Natural killer cell treated with Interleukin-12 subunit alpha and Interleukin-12 subunit beta and Interleukin-15 and Interleukin-18, amount 100 ng/mL, for 72 hours (primary cell): ENCODE measurements at places on chromosomes 5 and 9. TPM values are rescaled to one million over a fixed set of nuclear protein-coding genes. Genes with fewer than 3 reads are reported as not detected.

Gene GABBR2
- total RNA-seq = not detected

Gene SLC2A8
- 8.8 TPM for total RNA-seq

Gene TMEM232
- total RNA-seq = 0.40 TPM

Gene CCIN
- total RNA-seq = 0.19 TPM

Gene CCL27
- total RNA-seq = not detected

Gene FAM200C
- total RNA-seq = 0.78 TPM

Gene PRLR
- total RNA-seq = not detected

- DNase-seq = no peak
These were observed 4.5 kb upstream of the PAIP1 start for GRCh38 chr5:43561356-43561755.

DNA sequence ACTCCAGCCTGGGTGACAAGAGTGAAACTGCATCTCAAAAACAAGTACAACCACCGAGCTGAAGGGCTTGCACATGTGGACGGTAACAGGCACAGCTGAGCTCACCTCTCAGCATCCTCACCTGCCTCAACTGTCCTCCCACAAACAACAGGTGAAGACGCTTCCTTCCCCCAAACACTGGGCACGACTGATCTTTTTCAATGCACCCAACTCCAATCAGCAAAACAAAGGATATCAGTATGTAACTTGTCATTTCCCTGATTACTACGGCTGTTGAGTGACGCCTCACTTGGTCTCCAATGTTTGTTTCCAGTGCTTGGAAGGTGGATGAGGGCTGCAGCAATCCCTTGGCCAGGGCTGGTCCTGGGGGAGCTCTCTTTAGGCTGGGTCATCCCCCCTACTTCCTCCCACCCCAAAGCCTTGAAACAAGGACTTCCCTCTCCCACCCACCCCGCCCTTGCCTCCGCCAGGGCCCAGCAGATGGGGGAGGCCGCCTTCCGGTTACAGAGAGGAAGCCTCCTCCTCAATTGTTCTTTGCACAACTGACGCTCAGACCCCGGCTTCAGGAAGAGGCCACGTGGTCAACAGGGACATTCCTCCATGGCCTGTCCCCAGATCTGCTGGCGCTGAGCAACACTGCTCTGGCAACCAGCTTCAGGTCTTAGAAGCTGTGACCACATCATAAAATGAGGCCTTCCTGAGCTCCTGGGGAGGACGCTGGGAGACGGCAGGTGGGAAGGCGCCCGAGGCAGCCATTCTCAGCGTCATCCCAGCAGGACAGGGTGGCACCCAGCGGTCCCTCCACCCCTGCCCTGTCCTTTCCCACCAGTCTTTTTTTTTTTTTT lies 5.9 kb downstream of the FAM78A start:
- DNase-seq = peak; percentile 85

DNA sequence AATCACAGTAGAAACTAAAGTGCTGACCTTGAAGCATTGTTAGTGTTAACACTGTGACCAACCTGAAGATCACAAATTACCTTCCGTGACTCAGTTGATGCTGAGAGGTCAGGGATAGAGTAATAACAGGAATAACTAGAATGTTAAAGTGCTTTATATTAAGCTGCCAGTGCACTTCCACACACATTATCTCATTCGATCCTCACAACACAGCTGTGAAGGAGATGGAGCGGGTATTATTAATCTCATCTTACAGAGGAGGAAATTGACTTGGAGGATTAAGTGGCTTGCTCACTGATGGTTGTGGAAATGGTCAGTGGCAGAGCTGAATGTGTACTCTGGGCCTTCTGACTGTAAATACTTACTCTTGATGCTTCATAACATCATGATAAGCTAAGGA lies 252.5 kb upstream of the DMRT1 start:
- DNase-seq = no peak

DNA sequence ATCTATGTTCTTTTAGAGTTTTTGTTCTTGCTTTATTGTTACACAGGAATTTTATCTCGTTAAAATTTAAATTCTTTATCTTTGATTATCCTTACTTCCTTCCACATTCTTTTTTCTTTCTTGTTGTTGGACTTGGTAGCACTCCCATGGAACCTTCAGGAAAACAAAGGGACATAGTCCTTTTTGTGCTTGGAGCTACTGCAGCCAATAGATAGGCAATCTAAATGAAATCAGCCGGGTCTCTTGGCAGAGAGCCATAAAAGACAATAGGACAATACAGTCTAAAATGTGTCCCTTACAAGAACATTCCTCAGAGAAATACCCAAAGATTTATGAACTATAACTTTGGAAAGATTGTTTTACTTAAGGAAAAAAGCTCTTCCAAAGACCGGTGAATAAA lies 548.1 kb upstream of the C9orf72 start:
- no peak for DNase-seq

GRCh38 chr9:134623258-134624066 lies 18.1 kb upstream of the COL5A1 start:
- DNase-seq = peak; percentile 34

DNA sequence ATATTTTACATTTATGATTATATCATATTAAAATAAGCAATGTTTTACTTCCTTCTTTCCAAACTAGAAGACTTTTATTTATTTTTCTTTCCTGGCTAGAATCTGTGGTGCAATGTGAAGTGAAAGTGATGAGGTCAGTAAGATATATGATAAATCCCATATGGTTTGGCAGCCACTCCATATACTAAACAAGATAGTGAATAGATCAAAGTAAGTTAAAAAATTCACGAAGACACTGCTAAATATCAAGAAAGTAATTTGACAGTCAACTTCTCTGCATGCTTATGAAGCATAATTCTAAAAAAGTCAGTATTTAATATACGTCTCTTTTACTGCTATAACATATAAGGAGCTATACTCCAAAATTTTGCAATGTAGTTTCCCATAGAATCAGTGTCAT lies 972.8 kb downstream of the DTWD2 start:
- no peak for DNase-seq

GRCh38 chr5:111790295-111790694 lies 33.3 kb upstream of the NREP start:
- no peak for DNase-seq

- DNase-seq = no peak
These were observed 113.8 kb upstream of the ANKRD55 start for GRCh38 chr5:56346741-56347535.

DNA sequence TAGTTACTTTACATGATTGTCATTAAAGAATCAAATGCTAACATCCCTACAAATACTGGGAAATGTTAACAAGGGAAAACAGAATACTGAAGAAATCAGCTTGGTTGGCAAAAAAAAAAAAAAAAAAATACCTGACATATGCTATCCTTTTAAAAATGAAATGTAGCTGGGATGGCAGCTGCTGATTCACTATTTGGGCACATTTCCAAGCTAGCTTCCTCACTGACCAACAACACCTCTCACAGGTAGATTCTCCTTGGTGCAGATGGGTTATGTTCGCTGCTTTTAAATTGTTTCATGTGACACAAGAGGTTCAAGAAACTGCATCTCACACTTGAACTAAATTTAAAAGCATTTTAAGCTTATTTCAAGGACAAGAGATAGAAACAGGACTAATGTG lies 6.1 kb upstream of the PRUNE2 start:
- DNase-seq = no peak

- no peak for DNase-seq
These were observed 121.1 kb upstream of the SLC25A48 start for GRCh38 chr5:135713161-135713915.

- no peak for DNase-seq
These were observed 17.4 kb upstream of the ENTREP1 start for GRCh38 chr9:69307446-69308205.

DNA sequence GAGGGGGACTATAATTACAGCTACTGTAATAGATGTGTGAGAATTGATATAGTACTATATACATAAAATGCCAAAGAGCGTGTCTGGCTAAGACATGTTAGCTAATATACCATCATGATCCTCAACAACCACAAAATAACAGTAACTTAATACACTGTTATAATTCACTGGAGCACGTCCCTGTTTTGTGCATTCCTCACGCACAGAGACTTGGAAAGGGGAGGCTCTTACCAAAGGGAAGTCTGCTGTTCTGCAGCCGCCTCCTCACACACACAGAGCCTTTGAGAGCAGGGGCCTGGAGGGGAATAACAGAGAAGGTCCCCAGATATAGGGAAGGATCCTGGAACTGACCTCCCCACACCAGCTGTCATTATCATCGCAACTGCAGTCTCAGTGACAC lies 97.3 kb downstream of the ANKRD18A start:
- no peak for DNase-seq

- no peak for DNase-seq
These were observed 55.4 kb downstream of the LMX1B start for GRCh38 chr9:126669108-126669507.

- peak; percentile 44 for DNase-seq
These were observed 42.4 kb downstream of the PAX5 start for GRCh38 chr9:36991516-36992134.
